ENCODE measurements at places on chromosomes 2 and 18.

DNA sequence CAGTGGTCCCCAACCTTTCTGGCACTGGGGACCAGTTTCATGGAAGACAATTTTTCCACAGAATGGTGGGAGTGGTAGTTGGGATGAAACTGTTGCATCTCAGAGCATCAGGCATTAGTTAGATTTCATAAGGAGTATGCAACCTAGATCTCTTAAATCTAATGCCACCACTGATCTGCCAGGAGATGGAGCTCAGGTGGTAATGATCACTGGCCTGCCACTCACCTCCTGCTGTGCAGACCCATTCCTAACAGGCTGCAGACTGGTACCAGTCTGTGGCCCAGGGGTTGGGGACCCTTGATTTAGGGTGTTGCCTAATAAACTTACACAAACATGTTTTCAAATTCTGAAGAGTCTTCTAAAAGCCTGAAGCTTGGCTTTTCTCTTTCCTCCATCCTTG lies 261.3 kb downstream of the CDH19 start:
- DNase-seq: no peak

- no peak for DNase-seq
These were observed 311.0 kb downstream of the CBLN2 start for GRCh38 chr18:72233106-72233505.

DNA sequence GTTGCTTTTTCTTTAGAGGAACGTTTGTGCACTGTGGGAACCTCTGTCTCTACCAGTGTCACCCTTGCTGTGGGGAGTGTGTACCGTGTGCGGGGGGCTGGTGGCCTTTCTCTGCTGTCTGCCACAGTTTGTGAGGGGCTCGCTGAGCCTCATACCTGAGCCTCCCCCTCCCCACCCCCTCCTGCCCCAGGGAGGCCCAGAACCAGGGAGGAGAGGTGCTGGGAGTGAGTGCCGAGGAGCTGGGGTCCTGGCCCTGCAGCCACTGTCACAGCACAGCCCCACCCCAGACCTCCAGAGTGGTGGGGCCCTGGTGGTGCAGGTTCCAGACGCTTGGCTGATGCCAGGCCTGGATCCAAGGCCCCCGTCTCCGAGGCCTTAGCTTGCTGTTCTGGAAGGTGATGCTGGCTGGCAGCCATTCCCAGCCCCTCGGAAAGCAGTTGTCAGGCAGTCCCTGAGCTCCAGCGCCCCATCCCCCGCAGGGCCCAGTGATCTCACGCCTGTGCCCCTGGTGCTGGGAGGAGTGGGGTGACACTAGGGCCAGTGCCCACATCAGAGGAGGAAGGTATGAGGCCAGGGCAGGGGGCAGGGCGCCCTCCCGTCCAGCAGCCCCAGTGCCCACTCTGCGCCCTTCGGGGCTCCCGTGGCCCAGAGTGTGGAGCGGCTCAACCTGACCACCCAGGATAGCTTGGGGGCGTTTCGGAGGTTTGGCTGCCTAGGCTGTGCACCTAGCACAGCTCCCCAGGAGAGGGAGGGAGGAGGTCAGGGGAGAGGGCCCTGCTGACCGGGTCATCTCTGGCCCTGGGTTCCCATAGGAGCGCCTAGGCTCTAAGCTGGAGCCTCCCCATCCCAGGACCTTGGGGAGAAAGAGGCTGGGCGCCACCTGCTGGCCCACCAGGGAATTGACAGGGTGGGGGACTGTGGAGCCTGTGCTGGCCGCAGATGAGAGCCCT lies 53.0 kb upstream of the ALPP start:
- peak; percentile 44 for DNase-seq

GRCh38 chr2:19490846-19491435 lies 132.5 kb upstream of the OSR1 start:
- no peak for DNase-seq

DNA sequence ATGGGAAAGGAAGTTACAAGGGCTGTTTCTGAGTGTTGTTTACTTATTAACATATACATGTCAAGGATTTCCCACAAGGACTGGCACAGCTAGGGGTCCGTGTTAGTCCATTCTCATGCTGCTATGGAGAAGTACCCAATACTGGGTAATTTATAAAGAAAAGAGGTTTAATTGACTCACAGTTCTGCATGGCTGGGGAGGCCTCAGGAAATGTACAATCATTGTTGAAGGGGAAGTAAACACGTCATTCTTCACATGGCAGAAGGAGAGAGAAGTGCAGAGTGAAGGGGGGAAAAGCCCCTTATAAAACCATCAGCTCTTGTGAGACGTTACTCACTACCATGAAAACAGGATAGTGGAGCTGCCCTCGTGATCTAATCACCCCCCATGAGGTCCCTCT lies 128.9 kb upstream of the CELF4 start:
- no peak for DNase-seq

DNA sequence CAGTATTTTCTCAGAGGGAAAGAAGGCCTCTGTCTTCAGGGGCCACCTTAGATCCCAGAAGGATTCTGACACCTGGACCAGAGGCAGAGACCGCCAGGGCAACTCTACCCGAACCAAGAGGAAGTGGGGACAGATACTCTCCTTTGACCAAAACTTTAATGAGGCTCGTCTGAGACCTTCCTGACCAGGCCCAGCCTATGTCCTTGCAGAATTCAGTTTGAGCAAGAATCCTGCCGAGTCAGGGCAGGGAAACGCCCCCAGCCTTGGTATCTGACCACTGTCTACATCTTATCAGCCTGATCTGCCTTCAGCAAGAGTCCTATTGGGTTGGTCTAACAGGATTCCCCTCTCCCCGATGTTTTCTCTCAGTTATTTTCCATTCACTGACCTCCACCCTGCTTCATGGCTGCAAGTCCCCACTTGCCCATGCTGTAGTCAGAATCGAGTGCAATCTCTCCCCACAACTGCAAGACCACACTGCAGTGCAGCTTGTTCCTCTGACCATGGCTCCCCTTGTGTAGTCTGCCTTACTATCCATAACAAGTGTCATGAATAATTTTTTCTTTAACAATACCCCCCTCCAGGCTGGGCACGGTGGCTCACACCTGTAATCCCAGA lies 95.0 kb downstream of the MSH2 start:
- DNase-seq: no peak

- no peak for DNase-seq
These were observed 22.3 kb downstream of the ORC4 start for GRCh38 chr2:147998203-147998602.

- no peak for DNase-seq
These were observed 26.1 kb upstream of the SPTBN1 start for GRCh38 chr2:54429811-54430551.

DNA sequence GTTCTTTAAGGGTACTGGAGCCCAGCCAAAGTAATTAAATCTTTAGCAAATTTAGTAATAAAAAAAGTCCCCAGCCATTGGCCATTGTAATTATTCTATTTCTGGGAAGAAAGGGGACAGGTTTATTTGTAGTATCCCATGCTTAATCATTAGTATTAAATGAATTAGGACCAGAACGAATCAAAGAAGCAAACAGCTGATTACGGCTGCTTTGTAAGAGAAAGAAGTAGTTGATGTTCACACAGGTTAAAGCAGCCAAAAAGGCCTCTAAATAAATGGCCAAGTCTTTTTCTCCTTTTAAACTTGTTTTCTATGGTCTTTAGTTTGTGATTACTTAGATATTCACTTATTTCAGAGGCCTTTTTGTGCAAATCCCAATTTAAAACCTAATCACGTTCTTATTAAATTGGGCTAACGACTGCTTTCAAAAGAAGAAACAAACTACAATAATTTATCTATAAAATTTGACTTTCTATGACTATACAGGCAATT lies 48.6 kb upstream of the DNAH7 start:
- DNase-seq: no peak

DNA sequence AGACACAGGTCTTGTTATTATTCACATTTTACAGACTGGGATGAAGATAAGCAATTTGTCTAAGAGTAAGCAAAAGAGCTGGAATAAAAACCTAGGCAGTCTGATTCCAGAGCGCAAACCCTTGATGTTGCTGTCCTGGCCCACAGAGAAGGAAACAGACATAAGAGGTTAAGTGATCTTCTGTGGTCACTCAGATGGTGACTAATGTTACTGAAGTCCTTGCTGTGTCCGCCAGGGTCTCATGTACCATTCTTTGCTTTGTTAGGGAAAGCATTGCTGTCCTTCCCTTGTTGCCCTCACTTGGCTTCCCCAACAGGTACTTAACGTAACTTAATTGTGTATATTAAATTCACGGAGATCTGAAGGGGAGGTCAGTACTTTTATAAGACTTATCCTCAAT lies 14.9 kb upstream of the FAP start:
- no peak for DNase-seq

- DNase-seq: no peak
These were observed 950 bp downstream of the KLHL30 start for GRCh38 chr2:238139196-238140039.

DNA sequence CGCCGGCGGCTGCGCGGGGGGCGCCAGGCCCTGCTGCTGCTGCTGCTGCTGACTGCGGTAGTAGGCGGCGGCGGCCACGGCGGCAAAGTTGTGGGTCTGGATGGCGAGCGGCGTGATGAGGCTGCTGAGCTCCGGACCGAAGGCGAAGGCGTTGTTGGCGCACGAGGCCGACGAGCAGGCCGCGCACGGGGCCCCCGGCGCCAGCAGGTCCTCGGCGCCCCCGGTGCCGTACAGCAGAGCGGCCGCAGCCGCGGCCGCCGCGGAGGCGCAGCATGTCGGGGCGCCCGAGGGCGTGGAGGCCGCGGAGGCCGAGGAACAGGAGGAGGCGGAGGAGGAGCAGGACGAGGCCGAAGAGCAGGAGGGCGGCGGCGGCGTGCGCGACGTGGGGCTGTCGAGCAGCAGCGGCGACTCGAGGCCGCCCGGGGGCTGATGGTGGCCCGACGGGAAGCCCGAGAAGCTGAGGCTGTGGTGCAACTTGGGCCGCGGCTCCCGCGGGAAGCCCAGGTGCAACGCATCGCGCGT lies 1.8 kb downstream of the ZFP36L2 start:
- no peak for DNase-seq

DNA sequence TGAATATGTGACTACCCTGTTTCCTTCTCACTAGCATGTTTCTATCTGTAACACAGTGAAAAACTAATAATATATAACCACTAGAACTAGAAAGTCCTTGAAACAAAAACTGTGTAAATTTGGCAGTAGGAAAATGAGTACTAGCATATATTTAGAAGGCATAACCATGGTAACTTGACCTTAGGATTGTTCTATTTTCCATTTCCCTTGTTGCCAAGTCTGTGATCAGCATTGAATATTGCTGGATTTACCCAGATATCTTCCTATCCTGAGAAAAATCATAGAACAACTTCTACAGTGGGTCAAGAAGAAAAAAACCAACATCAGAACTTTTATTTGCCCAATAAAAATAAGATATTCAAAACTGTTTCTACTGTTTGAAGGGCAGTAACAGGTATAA lies 563.9 kb upstream of the NRXN1 start:
- no peak for DNase-seq

DNA sequence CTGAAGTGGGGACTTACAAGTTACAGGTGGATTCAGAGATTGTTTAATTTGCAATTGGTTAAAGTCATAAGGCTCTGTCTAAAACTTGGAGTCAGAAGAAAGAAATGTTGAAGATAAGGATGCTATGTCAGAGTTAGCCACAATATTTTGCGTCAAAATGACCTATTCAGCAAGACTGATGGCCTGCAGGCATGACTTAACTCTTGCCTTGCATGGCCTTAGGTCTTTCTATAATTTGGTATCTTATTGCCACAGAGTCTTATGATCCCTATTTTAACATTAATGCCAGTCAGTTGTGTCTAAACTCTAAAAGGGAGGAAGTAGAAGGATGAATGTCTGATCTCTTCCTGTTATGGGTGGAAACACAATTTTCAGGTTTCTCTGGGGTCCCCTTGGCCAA lies 5.2 kb upstream of the COMMD1 start:
- DNase-seq: no peak

DNA sequence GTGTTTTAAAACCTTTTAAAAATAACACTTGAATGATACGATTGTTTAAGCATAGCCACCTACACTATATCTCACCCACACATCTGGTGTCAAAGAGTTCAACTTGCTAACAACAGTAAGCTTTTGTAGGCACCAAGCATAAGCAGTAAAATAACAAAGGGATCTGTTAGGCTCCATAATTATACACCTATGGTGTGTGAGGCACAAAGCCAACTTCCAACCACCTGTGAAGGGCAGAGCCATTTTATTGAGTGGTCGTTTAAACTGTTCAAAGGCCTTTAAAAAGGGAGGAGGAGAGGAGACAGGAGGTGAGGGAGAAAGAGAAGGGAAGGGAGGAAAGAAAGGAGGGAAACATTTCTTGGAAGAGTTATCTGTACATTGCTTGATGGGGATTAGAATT lies 27.9 kb downstream of the NEMP2 start:
- DNase-seq: no peak

- no peak for DNase-seq
These were observed 1.4 kb upstream of the PLCL1 start for GRCh38 chr2:197803033-197803444.

- DNase-seq: peak; percentile 6
These were observed 1.6 kb downstream of the PPM1B start for GRCh38 chr2:44170311-44170717.

DNA sequence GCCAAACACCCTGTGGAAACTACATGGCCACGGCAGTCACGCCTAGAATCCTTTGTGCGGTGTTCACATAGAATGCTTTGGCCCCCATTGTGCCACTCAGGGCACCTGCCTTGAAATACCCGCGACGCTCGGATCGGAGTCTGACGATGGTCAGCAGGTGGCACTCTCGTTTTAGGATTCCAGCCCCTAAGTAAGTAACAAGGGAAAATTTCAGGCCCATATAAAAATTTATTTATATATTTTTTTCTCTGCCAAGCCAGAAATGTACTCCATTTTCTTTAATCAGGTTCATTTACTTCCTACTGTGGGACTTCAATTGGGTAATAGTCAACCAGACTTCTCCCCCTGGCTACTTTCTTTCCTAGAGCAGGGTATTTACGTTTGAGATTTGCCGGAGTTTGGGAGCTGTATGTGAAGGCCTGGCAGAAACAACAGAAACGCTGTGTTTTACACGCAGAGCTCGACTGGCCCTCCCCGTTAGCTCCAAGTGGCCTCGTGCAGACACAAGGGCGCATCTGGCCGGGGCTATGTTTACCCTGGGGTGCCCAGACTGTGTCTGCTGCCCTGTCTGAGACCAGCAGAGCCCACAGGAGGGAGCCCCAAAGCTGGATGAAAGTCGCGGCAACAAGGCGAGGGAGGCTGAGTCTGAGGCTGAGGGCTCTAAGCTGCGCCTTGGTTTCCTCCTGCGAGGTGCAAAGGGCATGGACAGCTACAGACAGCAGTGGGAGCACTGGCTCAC lies 41.6 kb downstream of the LRRC30 start:
- DNase-seq: peak; percentile 77

GRCh38 chr2:191933307-191934105 lies 86.6 kb upstream of the CAVIN2 start:
- DNase-seq: no peak

DNA sequence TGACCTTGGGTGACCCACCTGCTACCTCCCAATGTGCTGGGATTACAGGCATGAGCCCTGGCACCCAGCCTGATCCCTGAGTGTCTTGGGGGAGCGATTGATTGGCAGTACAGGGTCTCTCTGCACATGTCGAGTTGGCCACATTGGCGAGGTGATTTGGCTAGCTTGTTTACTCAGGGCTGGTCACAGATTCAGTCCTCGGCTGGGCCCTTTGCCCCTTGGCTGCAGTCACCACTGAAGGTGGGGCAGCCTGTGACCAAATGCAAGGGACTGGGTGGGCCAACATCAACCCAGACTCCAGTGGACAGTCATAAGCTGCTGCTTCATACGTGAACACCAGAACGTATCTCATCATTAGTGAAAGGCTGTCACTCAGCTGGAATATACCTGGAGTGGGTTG lies 114.9 kb downstream of the ZNF532 start:
- DNase-seq: no peak

GRCh38 chr2:68594674-68595492 lies 48.5 kb upstream of the PROKR1 start:
- peak; percentile 10 for DNase-seq

- no peak for DNase-seq
These were observed 13.7 kb upstream of the OTOF start for GRCh38 chr2:26491563-26492167.

GRCh38 chr2:200405599-200406298 lies 99.3 kb downstream of the SPATS2L start:
- DNase-seq: no peak
